ENCODE measurements at places on chromosomes 3 and 15.

- no peak for DNase-seq
Measured at GRCh38 chr15:59438625-59439290, 772 bp downstream of the FAM81A start.

- DNase-seq: no peak
Measured at GRCh38 chr15:87347806-87348515, 908.6 kb downstream of the NTRK3 start.

DNA sequence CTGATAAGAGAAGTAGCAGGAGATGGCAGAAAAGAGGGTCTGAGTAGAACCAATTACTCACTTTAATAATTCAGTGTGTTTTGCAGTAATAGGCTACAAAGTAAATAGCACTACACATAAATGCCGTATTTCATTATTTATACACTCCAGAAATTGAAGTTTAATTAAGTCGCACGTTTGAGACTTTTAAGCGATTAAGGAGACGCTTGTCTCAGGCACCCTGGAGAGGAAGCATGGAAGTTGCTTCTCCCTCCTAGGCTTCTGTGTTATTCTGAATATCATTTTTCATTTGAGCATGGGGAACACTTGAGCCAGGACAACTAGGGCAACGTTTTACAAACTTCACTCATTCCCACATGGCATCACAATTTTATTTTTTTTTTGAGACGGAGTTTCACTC, 12.2 kb downstream of the GXYLT2 start:
- no peak for DNase-seq

DNA sequence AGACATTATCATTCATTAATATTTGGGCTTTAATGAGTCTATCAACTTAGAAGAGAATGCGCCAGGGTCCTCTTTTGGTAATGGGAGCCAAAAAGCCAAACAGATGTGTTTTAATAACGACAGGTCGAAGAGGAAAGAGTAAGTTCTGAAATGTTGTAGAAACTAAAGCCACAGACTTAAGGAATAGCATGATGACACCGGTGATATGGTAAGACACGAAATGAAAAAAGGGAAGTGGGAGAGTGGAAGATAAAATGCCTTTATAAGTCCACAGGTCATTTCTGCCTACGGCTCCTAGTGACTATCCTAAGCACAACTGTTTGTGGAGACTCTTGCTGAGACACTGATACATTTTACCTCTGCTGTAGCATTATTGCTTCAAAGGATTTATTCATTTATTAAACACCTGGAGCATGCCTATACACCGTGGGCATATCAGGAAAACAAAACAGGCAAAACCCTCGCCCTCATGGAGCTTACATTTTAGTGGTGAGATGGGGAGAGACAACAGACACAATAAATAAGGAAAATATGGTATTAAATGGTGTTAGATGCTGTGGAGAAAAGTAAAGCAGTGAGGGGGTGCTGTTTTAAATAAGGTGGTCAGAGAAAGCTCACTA, 11.7 kb upstream of the CD47 start:
- DNase-seq: no peak

DNA sequence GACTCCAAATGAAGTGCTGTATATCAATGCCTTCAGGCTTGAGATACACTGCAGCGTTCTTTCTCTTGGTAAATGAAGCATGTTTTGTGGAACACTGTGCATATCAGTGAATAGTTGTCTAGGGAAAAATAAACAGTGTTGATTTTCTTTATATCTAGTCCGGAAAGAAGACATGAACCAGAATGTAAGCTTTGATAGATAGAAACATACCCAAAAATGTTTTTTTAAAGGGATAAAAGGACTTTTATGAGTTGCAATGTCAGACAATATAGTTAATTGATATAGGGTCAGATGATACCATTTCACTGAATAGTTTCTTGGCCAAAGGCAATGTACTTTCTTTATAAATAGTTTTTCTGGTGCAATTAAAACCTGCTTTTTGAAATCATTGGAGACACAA, 1037.8 kb downstream of the OTOL1 start:
- no peak for DNase-seq

DNA sequence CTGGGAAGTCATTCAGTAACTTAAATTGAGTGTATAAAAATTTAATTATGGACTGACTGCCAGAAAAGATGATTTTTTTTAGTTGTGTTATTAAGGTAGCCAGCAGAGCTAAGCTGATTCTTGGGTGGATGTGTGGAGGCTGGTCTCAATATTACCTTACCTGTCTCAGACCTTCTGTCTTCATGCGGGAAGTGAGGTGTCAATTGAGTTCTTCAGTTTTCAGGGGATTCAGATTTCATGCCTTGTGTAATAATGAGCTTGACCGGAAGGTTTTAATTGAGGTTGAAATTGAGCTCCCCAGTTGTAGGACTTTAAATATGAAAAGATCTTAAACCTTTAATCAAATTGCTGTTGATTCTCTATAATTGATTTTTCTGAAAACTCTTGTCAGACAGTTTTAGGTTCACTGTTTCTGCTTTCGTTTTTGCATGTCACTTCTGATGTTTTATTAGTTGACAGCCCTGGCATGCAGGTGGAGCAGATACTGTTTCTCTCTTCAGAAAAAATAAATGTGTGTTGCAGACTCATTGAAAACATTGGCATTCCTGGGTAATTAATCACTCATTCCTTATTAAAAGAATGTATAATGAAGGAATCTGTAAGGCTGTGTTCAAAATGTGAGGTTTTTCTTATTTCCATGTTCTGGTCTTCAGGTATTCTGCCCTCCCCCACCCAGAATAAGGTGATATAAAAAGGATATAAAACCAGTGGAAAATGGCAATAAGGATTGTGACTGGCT, 54.5 kb downstream of the PSMD6 start:
- DNase-seq: no peak

- no peak for DNase-seq
Measured at GRCh38 chr3:193832833-193833413, 239.9 kb downstream of the OPA1 start.

DNA sequence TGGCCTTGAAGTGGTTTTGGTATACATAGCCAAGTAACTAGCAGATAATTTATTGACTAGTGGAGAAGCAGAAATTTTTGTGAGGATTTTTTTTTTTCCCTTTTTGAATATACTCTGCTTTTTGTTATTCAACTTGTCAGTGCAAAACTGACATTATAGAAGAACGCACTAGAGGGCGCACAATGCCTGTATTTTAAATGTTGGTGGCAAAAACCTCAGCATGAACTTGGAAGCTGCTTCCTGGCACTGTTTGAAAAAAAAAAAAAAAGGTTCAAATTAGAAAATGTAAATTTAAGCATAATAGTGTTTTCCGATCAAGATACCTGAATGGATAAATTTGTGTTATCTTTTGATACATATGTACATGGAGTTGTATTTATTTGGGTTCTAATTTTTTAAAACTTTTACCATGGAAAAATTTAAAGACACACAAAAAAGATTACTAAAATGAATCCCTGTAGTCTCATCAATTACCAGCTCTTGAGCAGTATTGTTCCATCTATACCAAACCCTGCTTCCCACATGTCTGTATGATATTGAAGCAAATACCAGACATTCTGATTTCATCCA, 56.0 kb downstream of the SLC25A26 start:
- DNase-seq: peak; percentile 7

DNA sequence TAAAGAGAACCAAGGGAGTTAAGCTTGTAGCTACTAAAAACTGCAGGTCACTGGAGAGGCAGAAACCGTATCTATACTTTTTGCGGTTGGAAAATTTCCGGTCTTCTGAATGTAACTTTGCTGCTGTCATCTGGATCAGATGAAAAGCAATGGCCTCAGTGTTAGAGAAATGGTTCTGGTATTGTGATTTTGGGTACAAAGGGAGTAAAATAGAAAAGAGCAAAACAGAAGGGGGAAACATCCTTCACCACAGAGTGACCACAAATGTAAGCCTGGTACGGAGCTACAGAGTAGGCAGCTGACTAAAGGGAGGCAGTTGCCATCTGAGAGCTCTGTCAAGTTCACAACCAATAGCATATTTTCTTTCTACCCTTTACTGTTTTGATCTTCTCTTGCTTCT, 5.6 kb downstream of the CD96 start:
- no peak for DNase-seq

GRCh38 chr15:40836020-40836419, 7.5 kb upstream of the PPP1R14D start:
- no peak for DNase-seq

GRCh38 chr3:86993704-86994103, 2.8 kb upstream of the VGLL3 start:
- DNase-seq: no peak

GRCh38 chr3:103082501-103082900, 647.7 kb downstream of the ZPLD1 start:
- no peak for DNase-seq

GRCh38 chr3:134345202-134345601, 29.0 kb downstream of the AMOTL2 start:
- DNase-seq: no peak

GRCh38 chr15:66685638-66686150, 16.3 kb upstream of the SMAD6 start:
- no peak for DNase-seq

GRCh38 chr3:99256788-99257187, 355.3 kb upstream of the DCBLD2 start:
- DNase-seq: no peak

DNA sequence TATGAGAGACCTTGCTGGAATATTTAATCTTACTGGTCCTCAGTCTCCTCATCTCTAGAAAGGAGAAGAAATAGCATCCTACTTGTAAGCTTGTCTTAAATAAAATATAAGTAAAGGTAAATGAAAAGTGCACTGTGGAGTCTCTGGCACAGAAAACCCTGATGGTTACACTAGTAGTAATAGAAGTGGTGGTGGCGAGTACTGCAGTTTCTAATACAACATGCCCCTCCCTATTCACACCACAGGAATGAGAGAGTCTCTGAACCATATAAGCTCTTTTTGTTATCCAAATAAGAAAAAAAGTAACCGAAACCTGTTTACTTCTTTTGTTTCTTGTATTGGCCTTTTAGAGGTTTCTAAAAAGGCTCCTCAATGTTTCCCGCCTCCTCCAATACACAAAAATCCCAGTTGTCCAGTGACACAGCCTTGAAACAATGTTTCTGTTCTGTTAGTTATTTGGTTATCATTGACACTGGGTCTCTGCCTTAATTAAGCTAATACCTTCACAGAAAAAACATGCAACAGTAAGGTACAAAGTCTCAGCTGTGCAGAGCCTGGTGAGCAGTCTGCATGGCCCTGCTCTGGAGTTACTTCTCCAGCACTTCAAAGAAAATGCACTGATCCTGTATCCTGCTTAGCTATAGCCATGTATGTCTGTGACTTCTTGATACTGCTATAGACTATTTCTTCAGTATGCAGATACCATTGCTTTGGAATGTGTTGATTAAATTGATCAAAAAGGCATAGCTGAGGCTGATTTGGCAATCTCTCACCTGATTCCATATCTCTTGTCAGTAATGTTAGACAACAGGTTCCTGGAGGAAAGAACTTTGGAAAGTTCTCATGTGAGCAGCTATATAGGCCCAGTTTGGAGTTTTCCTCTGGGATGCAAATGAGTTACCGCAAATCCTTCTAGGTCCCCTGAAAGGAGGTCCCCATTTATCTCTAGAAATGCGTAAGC, 315.6 kb upstream of the IL12A start:
- DNase-seq: no peak

GRCh38 chr3:142279965-142280590, 54.7 kb upstream of the GK5 start:
- DNase-seq: no peak

DNA sequence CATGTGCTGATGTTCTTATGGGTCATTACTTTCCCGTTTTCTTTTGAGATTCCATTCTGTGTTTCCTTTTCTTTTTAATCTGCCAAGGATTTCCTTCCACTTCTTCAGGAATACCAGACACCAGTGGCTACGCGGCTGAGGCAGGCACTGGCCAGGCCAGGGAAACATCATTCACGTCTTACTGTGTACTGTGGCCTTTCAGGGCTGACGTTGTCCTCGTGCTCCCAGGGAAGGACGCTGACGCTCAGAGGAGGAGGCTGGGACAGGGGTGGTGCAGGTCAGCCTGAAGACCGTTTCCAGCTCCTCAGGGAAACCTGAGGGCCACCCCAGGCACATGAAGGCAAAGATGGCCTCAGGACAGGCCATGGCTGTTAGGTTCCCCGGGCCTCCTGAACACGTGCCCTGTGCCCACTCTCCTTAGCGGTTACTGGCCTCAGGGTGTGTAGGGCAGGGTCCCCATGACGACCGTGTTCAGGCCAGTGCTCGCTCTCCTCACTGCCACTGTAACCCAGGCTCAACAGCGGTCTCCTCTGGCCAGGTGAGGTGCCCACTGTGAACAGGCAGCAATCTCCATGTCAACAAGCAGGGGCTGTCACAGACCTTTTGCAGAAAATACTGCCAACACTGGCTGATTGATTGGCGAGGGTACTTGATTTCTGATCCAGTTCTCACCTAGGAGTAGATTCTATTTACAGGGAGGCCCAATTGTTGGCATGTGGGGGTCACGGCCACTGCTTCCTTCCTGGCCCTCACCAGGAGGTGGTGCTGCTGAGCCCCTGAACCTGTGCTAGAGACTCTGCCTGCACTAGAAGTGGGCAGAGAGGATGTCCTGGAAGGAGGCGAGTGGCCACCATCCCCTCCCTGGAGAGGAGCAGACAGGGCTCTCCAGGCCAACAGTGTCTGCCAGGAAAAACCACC, 169.5 kb downstream of the ATP10A start:
- no peak for DNase-seq

- no peak for DNase-seq
Measured at GRCh38 chr15:39285663-39286062, 295.2 kb upstream of the THBS1 start.

DNA sequence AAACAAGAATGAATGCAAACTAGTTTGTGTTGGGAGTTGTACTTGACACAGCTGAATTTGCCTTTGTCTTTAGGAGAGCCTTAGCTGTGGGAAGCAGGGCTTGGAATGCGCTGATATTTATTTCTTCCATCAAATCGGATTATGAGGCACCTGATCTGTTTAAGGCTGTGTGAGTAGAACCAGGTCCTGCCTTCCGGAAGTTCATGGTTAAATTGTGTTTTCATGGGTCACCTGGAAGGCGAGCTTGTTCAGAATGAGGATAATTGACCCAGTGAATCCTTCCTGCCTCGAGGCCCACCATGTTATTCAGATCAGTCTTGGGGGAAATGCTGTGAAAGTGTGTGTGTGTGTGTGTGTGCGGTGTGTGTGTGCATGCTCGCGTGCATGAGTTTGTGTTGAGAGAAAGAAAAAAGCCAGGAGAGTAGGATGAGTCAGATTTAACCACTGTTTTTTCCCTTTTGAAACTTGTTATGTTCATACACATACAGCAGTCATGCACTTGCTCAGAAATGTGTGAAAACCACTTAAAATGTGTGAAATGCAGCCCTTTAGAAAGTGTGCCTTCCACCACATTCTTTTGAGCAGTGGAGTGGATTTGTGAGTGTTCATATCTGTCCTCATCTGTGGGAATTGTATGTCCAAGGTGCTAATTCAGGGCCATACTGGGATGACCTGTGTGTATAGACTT, 36.7 kb downstream of the SMAD3 start:
- no peak for DNase-seq

DNA sequence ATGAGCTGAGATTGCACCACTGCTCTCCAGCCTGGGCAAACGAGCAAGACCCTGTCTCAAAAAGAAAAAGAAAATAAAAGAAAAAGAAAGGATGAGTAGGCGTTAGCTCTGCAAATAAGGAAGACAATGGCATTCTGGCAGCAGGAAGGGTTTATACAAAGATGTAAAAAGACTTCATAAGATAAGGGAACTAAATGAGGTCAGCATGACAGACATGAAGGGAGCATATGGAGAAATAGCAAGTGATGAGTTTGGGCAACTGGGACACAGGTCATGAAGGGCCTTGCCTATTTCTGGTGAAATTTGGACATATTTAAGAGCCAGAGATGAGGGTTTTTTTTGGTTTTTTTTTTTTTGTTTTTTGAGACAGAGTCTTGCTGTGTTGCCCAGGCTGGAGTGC, 24.5 kb downstream of the TMEM266 start:
- DNase-seq: no peak

GRCh38 chr3:14933820-14934425, 13.5 kb upstream of the NR2C2 start:
- DNase-seq: no peak

Measured in stimulated activated CD8-positive, alpha-beta memory T cell treated with anti-CD3 and anti-CD28 coated beads, Interleukin-7, amount 100 ng/mL, for 1 hour (primary cell).